AG04450 (cell line): ENCODE measurements at places on chromosomes 3 and 15.
A peak's percentile ranks its signal among the peaks of the same experiment; 100 is the strongest.

- no peak for DNase-seq
Observed at GRCh38 chr3:182911782-182912111, 68.6 kb downstream of the DCUN1D1 start.

DNA sequence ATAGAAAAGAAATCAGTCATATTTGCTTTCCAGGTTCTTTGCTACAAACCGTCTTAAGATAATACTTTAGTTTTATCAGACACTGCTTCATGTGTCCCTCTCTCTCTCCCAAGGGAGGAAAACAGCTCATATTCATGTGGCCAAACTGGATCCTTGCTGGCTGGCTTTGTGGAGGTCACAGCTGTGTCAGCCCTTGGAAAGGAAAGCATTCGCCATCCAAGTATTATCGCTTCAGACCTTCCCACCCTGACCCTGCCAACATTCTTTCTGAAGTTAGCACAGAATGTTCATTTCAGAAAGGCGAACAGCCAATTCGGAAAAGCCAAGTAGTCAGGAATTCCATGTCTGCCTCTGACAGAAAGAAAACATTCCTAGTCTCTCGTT is 213.6 kb downstream of the FEZF2 start:
- no peak for DNase-seq

GRCh38 chr3:52407779-52408178 is 37.1 kb downstream of the SEMA3G start:
- no peak for DNase-seq

GRCh38 chr3:184693011-184693975 is 18.6 kb downstream of the MAGEF1 start:
- DNase-seq: no peak

- DNase-seq: peak; percentile 18
Observed at GRCh38 chr15:66288551-66289185, 4.7 kb upstream of the DIS3L start.
